Activated T-cell treated with anti-CD3 and anti-CD28 coated beads, Interleukin-2, amount 50 U/mL, for 48 hours (primary cell): ENCODE measurements at places on chromosomes 1 and 21.
A peak's percentile ranks its signal among the peaks of the same experiment; 100 is the strongest.

DNA sequence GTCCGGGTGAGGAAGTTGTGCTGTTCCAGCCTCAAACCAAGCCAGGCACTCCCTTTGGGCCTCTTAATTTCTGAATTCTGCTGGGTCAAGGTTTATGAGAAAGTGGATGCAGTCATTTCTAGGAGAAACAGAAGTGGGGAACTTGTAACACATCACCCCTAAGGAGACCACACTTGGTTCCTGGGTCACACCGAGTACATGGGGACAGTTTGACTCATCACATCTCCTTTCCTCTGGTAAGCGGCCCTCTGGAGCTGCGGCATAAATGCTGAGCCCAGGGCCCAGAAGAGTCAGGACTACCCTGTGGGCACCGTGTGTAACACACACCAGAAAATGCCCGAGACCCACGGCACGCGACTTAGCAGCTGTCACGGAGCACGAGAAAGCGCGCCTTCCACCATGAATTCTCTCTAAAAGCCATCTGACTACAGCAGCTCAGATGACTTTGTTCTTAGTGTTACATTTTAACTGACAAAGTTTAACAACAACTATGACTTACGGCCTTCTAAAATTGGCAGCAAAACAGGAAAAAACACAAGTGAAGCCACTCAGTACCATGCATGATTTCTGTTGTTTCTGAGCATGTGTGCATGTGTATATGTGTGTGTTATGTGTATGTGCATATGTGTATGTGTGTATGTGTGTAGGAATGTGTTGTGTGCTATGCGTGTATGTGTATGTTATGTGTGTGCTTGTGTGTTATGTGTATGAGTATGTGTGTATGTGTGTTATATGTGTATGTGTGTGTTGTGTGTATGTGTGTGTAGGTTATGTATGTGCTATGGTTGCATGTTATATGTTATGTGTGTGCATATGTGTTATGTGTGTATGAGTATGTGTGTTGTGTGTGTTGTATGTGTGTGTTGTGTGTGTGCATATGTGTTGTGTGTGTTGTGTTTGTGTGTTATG lies 50.8 kb downstream of the TOMM20 start:
- DNase-seq: peak; percentile 76

GRCh38 chr21:27582948-27583430 lies 616.1 kb upstream of the ADAMTS5 start:
- DNase-seq: no peak

DNA sequence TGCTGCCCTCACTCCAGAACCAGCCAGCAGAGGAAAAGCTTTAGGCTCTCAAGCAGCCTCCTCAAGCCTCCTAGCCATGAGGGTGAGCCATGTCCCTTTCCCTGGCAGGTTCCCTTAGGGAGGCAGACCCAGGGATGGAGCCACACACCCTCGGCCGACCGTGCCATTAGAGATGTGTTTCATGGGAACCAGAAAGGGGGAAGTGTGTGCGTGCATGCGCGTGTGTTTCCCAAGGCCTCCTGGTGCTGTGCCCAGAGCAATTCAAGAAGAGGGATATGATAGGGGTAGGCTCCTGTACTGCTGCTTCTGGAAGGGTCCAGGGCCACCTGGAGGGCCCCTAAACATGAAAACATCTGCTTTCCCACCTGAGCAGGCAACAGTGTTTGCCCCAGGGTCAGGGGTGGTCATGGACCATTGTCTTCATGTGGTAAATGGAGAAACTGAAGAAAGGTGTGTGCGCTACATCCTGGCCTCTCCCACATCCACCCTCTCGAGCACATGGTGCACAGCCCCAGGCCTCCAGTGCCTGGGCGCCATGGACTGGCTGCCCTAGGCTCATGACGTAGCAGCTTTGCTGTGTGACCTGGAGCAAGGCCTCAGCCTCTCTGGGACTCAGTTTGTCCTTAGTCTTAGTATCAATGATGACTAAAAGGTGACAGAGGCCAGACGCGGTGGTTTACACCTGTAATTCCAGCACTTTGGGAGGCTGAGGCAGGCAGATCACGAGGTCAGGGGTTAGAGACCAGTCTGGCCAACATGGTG lies 48.1 kb downstream of the SYF2 start:
- no peak for DNase-seq

GRCh38 chr1:26827663-26828062 lies 1.2 kb downstream of the ZDHHC18 start:
- no peak for DNase-seq
